ENCODE measurements at places on chromosomes 7 and 10.

DNA sequence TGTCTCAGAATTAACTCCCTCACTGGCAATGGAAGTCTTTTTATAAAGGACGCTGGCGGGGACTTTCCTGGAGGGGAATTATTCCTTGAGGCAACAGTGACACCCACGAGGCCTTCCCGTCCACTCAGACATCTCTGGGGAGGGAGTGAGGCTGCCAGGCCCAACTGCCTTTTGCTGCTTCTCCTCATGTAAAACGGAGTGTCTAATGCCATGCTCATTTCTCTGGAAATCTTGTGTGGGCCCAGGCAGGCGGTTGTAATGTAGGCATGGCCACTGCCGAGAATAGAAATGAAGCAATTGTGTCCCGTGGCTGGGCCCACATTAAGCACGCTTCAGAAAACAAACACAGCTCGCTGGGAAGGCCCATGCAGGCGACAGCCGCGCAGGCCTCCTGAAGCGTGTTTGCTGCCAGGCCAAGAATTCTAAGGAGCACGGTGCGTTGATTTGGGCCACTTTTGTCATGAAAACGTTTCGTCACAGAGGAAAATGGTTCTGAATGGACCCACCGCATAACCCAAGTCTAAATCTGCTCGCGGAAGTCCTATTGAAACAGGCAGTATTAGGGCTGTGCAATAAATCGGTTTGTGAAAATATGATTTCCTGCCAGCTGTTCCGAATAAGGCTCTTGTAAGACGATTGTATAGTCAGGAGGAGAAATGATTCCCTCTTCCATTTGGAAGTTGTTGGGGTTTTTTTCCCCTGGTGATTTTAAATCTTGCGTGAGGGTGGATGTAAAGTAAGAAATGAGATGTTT lies 104.2 kb upstream of the CHST15 start:
- H3K4me1 ChIP-seq: peaks cover 13% of the 10 kb centered on the region
- H3K4me3 ChIP-seq: no peak overlapping the region
- DNase-seq: no peak

GRCh38 chr10:63105225-63106110 lies 27.7 kb upstream of the NRBF2 start:
- H3K36me3 ChIP-seq: no peaks in the 10 kb centered on the region
- peaks cover 1% of the 10 kb centered on the region for H3K4me1 ChIP-seq
- H3K4me3 ChIP-seq: peak overlapping the region; percentile 2
- H3K27ac ChIP-seq: no peak overlapping the region
- no peaks in the 10 kb centered on the region for H3K27me3 ChIP-seq

- H3K4me3 ChIP-seq: no peak overlapping the region
- DNase-seq: no peak
- H3K4me1 ChIP-seq: no peaks in the 10 kb centered on the region
- H3K27ac ChIP-seq: no peak overlapping the region
- no peaks in the 10 kb centered on the region for H3K36me3 ChIP-seq
- H3K27me3 ChIP-seq: no peaks in the 10 kb centered on the region
Observed at GRCh38 chr7:121097577-121097976, 109.1 kb downstream of the CPED1 start.

GRCh38 chr7:1922071-1922869 lies 252.2 kb downstream of the ELFN1 start:
- H3K27ac ChIP-seq: no peak overlapping the region
- no peak for DNase-seq
- H3K36me3 ChIP-seq: no peaks in the 10 kb centered on the region
- H3K4me3 ChIP-seq: no peak overlapping the region

DNA sequence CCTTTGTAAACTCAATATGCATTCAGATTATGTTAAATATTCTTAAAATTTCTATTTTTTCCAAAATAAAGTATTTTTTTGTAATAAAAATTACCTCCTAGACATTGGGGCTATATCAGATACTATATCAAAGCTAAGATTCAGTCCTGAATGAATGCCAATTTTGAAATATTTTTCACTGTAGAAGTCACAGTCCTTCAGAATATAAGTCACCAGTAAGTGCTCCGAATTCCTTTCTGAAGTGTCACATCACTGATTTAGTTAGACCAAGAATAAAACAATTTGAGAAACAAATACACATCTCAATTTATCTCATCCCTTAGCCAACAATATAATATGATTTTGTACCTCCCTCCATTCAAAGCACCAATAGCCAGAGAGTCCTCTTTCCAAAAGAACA lies 33.9 kb upstream of the GSAP start:
- DNase-seq: no peak
- no peak overlapping the region for H3K4me3 ChIP-seq
- H3K36me3 ChIP-seq: no peaks in the 10 kb centered on the region
- no peaks in the 10 kb centered on the region for H3K27me3 ChIP-seq

- H3K27me3 ChIP-seq: no peaks in the 10 kb centered on the region
- H3K27ac ChIP-seq: no peak overlapping the region
- H3K4me1 ChIP-seq: no peaks in the 10 kb centered on the region
- no peaks in the 10 kb centered on the region for H3K36me3 ChIP-seq
- no peak for DNase-seq
Observed at GRCh38 chr10:34596351-34596750, 218.7 kb downstream of the PARD3 start.

- H3K27ac ChIP-seq: no peak overlapping the region
- H3K27me3 ChIP-seq: peaks cover 16% of the 10 kb centered on the region
- H3K4me1 ChIP-seq: no peaks in the 10 kb centered on the region
- no peaks in the 10 kb centered on the region for H3K36me3 ChIP-seq
- no peak overlapping the region for H3K4me3 ChIP-seq
Observed at GRCh38 chr10:14022954-14023672, 307.6 kb downstream of the FRMD4A start.

- H3K27me3 ChIP-seq: no peaks in the 10 kb centered on the region
- no peak overlapping the region for H3K27ac ChIP-seq
- no peak overlapping the region for H3K4me3 ChIP-seq
- peaks cover 16% of the 10 kb centered on the region for H3K4me1 ChIP-seq
Observed at GRCh38 chr10:70358446-70358845, 24.0 kb downstream of the LRRC20 start.

- peaks cover 5% of the 10 kb centered on the region for H3K4me1 ChIP-seq
- H3K27ac ChIP-seq: no peak overlapping the region
- H3K36me3 ChIP-seq: no peaks in the 10 kb centered on the region
- no peaks in the 10 kb centered on the region for H3K27me3 ChIP-seq
Observed at GRCh38 chr10:78566284-78567111, 502.3 kb upstream of the ZMIZ1 start.

- H3K27me3 ChIP-seq: no peaks in the 10 kb centered on the region
- no peaks in the 10 kb centered on the region for H3K36me3 ChIP-seq
- no peak overlapping the region for H3K27ac ChIP-seq
- no peak for DNase-seq
Observed at GRCh38 chr7:37832194-37832593, 16.2 kb upstream of the NME8 start.

DNA sequence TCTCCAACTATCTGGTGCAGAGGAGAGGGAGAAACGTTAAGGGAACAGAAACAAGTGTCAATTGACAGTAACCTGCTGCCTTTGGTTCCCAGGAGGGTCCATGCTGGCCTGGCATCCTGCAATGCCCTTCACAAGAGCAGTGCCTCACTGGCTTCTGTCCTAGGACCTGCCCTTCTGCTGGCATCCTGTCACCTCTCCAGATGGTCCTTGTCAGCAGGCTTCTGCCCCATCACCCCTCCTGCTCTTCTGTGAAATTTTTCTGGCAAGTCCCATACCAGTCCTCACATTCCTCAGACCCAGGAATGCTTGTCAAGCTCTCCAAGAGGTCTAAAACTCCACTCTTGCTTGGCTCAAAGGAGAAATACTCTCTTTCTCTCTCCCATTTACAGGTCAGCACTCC lies 34.2 kb downstream of the C10orf67 start:
- H3K27ac ChIP-seq: no peak overlapping the region
- DNase-seq: no peak
- no peaks in the 10 kb centered on the region for H3K36me3 ChIP-seq
- no peaks in the 10 kb centered on the region for H3K4me1 ChIP-seq
- no peak overlapping the region for H3K4me3 ChIP-seq

DNA sequence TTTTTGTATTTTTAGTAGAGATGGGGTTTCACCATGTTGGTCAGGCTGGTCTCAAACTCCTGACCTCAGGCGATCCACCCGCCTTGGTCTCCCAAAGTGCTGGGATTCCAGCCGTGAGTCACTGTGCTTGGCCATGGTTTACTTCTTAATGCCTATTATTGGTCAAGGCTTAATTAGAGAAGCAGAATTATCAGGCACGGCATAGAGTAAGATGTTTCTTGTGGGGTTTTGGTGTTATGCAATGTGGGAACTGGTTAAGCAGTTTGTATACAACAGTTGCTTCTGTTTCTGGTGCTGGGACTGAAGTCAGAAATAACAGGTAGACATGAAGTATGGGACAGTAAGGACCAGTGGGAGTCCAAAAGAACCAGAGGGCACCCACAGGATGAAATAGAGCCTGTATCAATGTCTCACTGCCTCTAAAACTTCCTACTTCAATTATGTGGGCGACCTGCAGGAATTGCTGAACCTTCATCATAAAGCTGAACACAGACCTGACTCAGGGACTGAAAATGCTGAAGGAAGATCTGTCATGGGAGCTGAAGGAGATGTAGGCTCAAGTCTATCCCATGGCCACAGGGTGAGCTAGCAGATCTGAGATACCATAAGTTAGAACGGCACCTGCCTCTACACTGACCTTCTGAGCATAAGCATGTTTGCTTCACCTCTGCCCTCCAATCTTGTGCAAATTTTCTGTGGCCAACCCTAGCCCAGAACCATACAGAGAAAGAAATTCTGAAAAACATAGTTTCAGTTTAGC lies 38.3 kb upstream of the VCL start:
- no peak for DNase-seq
- no peak overlapping the region for H3K4me3 ChIP-seq

All from esophagus squamous epithelium (tissue), 5 donors.